ENCODE measurements at places on chromosomes 2 and 18.

DNA sequence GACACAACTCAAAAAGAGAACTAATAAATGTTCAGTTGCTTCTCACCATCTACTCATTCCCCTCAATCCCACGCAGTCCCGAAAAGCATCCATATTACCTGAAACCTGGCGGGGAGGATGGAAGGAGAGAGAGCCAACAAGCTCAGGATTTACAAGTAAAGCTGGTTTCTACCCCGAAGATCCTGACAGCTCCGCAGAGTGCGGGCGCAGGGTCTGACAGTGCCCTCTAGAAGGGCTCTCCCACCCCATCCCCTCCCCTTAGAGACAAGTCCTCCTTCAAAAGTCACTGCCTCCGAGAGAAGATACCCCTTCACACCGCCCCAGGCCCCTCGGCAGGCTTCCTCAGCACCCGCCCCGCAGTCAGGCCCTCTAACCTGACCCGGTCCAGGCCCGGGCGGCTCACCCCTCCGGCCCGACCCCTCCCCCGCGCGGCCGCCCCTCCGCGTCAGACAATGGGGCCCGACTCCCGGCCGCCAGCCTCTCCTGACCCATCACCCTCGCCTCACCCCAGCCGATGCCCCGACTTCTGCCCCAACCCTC lies 550 bp downstream of the RAB1A start:
- peak; percentile 55 for DNase-seq

DNA sequence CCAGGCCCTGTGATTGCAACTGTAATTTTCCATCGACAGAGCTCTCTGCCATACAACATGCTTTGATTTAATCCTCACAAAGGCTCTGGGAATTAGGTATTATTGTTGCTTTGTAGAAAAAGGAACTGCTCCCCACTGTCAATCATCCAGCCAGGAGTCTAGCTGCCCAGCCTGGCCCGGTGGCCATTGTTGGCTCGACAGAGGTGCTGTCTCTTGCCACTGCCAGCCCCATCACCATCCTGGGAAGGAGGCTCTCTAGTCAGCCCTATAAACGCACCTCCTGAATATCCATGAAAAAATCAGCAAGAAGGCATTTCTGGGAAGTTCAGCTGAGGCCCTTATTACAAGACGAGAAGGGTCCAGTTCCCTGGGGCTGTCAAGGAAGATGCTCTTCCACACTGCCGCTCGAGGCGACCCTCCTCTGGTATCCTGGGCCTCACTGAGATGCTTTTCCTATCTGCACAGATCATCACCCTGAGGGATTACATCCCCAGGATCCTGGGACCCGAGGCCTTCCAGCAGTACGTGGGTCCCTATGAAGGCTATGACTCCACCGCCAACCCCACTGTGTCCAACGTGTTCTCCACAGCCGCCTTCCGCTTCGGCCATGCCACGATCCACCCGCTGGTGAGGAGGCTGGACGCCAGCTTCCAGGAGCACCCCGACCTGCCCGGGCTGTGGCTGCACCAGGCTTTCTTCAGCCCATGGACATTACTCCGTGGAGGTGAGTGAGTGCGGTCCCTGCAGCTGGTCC lies 71.0 kb downstream of the TPO start:
- no peak for DNase-seq

DNA sequence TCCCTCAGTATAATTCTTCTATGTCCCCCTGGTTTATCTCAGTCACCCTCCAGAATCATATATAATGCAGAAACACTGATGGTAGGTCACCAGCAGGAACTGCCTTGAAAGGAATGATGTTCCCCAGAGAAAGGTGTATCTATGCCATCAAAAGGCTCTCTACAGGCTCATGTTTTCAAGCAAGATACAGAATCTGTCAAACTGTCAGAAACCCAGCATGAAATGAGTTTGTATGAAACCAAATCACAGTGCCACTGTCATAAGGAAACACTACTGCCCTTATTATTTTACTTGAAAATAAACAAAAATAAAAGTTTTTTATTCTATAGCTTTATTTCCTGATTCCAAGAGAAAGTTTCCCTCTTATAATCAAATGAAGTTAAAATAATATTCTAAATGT lies 1064.5 kb upstream of the DDX18 start:
- no peak for DNase-seq

GRCh38 chr2:111691164-111691875 lies 192.7 kb downstream of the ANAPC1 start:
- no peak for DNase-seq

GRCh38 chr2:200376513-200377354 lies 70.2 kb downstream of the SPATS2L start:
- DNase-seq: no peak

GRCh38 chr2:62014102-62014501 lies 108.6 kb downstream of the COMMD1 start:
- peak; percentile 90 for DNase-seq

DNA sequence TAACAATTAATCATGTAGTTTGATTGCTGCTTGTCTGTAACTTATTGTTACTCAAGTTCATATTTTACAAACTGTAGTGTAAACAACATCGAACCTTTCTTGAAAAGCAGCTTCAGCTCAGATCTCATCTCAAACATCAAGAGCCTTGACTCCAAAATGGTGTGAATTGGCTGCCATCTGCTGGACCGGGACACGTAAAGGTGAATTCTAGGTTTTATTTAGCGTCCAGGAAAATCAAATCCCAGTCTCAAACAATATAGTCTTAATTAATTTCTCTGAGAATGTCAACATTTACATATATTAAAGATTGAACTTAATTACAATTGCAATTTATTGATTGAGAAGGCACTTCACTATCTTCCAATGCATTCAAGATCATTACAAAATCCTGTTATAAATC lies 453.0 kb downstream of the GALR1 start:
- peak; percentile 90 for DNase-seq

GRCh38 chr2:35168351-35168750 lies 1187.2 kb upstream of the CRIM1 start:
- no peak for DNase-seq

DNA sequence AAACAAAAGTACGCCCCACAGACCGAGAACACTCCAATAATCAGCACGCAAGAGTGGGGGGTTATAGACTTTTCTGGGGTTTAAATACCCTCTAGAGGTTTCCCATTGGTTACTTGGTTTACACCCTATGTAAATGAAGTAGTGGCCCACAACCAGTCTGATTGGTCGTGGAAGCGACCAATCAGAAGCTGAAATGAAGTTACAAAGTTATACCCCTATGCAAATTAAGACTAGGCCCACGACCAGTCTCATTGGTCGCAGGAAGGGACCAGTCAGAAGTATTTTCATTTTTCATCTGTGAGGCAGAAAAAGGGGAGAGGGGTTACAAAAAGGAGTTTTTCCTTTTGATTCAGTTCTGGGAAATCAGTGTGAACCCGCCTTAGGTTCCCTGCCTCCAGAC lies 55.3 kb upstream of the YWHAQ start:
- DNase-seq: no peak

DNA sequence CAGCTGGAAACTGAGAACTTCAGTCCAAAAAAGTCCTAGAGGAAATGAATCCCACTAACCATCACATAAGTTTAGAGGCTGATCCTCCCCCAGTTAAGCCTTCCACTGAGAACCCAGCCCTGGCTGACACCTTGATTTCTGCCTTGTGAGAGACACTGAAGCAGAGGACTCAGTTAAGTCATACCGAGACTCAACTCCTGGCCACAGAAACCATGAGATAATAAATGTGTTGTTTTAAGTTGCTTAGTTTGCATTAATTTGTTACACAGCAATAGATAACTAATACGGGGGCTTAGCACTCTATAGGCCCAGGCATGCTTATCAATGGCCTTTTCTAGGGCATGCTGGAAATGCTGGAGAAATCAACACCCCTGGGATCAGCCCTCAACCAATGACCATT lies 3.4 kb upstream of the ADD2 start:
- no peak for DNase-seq

GRCh38 chr2:223486751-223487150 lies 115.4 kb downstream of the SCG2 start:
- no peak for DNase-seq

DNA sequence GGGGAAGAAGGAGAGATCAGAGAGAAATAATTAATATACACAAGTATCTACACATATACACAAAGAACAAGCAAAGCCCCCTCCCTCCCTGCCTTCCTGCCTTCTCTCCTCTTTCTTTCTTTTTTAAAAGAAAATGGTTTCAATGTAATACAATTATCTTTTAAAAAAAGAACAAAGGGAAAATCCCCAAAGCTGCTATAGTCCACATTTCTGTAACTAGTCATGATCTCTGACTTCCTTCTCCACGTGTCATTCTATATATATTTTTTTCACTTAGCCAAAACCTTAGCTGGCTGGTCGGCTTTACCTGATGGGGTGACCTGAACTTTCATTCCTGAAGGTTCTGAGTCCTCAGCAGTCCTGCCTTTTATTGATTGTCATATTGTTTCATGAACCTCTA lies 44.3 kb downstream of the MAP3K20 start:
- DNase-seq: no peak

GRCh38 chr2:14626873-14627272 lies 5.6 kb upstream of the LRATD1 start:
- DNase-seq: no peak

DNA sequence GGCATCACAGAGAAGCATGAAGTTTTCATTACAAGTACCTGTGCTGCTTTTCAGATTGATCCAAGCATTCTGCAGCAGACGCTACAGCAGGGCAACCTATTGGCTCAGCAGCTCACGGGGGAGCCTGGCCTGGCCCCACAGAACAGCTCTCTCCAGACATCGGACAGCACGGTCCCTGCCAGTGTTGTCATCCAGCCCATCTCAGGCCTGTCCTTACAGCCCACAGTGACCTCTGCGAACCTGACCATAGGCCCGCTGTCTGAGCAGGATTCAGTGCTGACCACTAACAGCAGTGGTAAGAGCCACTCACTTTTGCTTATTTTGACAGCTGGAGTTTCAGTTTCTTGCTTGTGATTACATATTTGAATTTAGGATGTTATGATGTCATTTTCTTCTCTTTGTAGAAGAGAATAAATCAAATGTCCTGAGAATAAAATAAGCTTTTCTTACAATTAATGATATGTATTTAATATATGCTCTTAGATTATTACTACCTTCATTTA lies 104.9 kb downstream of the ZNF236 start:
- DNase-seq: no peak

GRCh38 chr18:13871701-13872100 lies 43.6 kb downstream of the MC2R start:
- DNase-seq: peak; percentile 12

DNA sequence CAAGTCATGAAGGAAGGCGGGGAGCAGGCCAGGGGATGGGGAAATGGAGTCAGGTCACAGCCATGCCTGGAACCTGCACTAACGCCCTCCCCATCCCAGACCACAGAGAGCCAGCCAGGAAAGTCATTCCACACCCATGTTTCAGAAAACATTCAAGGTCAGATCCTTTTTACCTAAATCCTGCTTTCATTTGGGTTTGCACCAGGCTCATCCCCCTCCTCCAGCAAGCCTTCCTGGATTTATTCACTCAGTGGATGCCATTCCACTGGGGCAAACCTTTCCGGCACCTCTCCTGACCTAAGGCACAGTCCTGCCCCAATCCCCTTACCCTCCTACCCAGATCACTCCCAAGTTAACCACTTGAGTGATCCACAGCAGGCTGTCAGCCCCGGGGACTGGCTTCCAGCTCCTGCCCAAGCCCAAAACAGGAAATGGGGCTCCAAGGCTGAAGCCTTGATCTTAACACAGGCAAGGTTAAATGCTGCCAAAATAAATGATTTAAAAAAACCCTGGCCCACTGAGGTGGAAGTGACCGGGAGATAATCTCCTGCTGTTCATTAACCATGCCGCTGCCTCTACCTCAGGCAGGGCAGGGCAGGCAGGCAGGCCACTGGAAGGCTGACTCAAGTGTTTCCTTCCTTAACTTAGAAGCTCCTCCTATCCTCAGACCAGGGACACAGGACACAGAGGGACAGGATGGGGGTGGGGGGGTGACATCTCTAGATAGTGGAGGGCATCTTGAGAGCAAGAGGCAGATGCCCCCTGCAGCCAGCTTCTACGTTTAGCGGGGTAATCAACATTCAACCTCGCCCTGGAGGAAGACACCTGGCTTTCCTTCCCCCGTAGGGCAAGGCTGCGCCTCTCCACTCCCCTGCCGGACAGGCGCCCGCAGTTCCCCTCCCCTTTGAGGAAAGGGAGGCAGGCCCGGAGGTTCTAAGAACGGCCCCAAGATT lies 1.4 kb downstream of the RAB11FIP5 start:
- no peak for DNase-seq

DNA sequence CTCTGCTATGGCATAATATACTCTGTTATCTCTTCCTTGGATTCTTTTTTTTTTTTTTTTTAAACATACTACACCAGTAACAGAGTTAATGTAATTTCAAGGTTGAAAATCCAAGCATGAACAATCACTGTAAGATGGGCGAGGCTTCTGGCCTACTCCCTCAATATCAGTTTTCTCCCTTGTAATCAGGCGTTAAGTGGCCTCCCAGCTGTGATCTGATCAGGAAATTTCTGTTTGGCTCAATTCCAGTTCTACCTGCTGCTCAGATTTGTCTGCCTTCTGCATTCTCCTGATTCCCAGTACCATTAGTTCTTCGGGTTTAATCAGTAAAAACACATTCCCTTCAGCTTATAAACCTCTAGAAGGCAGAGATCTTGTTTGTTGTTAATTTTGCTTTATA lies 18.6 kb downstream of the PRKD3 start:
- peak; percentile 37 for DNase-seq

All from brain (organoid and tissue), 16 donors.